Neuronal stem cell (in vitro differentiated cells): ENCODE measurements at places on chromosomes 7 and 10.

DNA sequence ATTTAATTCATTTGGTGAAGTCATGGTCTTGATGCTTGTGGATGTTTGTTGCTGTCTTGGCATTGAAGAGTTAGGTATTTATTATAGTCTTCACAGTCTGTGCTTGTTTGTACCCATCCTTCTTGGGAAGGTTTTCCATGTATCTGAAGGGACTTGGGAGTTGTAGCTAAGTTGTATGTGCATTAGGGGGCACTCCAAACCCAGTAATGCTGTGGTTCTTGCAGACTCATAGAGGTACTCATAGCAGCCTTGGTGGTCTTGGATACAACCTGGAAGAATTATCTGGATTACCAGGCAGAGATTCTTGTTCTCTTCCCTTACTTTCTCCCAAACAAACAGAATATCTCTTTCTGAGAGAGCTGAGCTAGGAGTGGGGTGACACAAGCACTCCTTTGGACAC is 93.2 kb downstream of the ADCYAP1R1 start:
- DNase-seq = no peak

- no peak for DNase-seq
These were observed 162.1 kb downstream of the NRG3 start for GRCh38 chr10:82037076-82037475.

GRCh38 chr7:7654964-7655715 is 14.6 kb downstream of the UMAD1 start:
- DNase-seq = no peak

- no peak for DNase-seq
These were observed 29.9 kb downstream of the POLL start for GRCh38 chr10:101558204-101558603.

- no peak for DNase-seq
These were observed 9.3 kb downstream of the LZTS2 start for GRCh38 chr10:101008823-101009423.

GRCh38 chr10:130363051-130363450 is 226.9 kb downstream of the GLRX3 start:
- no peak for DNase-seq

- DNase-seq = no peak
These were observed 20.8 kb upstream of the ZNF862 start for GRCh38 chr7:149817301-149817771.

DNA sequence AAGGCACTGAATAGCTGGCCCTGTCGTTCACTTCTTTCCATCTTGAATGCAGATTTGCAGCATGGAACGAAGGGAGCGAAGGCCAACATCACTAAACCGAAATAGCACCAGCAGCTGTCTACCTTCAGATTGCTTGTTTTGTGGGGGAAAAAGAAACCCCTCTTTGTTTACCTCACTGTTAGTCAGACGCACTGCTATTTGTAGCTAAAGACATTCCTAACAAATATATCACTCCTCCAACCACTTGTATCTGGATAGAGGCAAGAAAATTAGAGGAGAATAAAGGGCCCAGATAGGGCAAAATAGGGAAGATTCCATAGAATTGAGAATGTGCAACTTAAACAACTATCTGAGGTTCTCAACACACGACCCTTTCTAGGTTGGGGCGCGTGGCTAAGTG is 26.5 kb downstream of the ANK3 start:
- no peak for DNase-seq

GRCh38 chr7:123787220-123788007 is 38.6 kb upstream of the WASL start:
- no peak for DNase-seq

DNA sequence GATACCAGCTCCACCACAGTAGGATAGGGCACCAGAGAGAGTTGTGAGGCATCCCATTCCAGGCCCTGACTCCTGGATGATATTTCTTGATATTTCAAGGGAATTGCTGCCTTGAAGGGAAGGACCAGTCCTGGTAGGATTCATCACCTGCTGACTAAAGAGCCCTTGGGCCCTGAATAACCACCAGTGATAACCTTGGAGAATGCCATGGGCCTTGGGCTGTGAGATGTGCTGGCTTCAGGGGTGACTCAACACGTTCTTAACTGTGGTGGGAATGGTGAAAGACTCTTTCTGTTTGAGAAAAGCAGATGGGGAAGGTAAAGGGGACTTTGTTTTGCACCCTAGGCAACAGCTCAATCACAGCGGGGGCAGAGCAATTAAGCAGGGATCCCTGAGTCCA is 21.4 kb upstream of the ASZ1 start:
- DNase-seq = no peak

DNA sequence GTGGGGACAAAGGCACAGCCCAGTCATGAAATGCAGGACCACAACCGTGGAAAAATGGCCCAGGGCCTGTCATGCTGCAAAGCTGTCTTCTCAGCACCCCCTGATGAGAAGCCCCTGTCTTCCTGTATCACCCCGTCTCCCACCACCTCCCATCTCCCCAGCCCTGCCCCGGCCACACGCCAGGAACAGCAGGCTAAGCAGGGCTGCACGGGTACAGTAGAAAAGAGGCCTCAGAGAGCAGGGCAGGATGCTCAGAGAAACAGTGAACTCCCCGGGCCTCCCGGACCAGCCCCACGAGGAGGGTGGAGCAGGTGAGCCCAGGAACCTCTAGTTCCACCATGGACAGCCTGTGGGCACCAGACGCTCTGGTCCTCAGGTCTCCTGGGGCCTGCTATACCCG is 77.7 kb downstream of the FAM53B start:
- DNase-seq = no peak

- DNase-seq = no peak
These were observed 10.5 kb downstream of the CARD11 start for GRCh38 chr7:3033136-3033535.

DNA sequence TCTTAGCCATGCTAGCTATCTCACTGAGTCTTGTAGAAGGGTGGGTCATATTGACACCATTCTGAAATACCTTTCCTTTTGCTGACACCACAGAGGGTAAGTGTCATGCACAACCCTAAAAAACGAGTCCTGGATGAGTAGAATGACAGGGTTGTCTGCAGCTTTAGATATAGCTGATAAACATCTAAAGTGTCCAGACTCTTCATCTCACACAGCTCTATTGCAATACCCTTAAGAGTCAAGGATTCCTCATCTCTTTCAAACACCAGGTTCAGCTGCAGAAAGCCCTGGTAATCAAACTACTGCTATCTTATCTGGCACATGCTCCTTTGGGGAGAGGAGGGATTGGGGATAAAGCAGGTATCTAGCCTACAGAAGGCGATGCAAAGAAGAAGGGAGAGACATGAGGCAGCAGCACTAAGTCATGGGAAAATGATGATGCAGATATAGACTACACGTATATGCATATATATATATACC is 127.0 kb downstream of the ANK3 start:
- no peak for DNase-seq

DNA sequence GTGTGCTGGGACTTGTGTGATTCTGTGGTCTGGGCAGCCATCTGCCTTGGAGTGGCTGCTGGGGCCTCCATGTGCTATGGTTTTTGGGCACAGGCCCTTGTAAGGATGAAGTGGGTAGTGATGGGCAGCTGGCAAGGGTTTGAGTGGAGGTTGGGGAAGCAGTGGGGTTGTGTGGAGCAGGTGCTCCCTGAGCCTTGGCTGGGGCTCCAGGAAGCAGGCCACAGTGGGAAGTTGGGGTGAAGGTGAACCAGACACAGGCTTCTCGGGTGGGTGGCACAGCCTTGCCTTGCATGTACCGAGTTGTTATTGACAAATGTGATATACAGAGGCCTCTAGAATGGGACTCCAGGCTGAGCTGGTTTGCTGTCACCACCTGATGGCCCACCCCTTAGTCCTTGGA is 82.3 kb downstream of the ADCY1 start:
- DNase-seq = no peak

- DNase-seq = peak; percentile 88
These were observed at the start of gene RINT1 for GRCh38 chr7:105531792-105532671. TSS of gene RINT1 (plus strand) at chr7:105532201. CDS start at chr7:105532316, 115 bp downstream.

DNA sequence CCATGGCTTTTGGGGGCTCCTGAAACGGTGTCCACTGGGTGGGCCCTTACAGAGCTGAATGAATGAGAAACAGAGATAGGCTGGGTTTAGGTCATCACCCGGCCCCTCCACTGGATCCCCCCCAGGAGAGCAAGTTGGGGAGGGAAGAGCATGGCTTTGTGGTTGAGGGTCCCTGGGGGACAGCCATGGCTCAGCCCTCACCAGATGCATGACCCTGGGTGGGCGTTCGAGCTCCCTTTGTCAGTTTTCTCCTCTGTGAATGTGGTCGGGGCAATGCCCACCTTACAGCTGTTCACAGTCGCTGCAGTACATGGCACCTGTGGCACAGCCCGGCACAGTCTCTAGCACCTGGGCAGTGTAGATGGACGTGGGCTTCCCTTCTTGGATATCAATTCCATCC is 40.6 kb upstream of the CXCL12 start:
- DNase-seq = no peak

- DNase-seq = no peak
These were observed 11.2 kb downstream of the YKT6 start for GRCh38 chr7:44212018-44212417.

DNA sequence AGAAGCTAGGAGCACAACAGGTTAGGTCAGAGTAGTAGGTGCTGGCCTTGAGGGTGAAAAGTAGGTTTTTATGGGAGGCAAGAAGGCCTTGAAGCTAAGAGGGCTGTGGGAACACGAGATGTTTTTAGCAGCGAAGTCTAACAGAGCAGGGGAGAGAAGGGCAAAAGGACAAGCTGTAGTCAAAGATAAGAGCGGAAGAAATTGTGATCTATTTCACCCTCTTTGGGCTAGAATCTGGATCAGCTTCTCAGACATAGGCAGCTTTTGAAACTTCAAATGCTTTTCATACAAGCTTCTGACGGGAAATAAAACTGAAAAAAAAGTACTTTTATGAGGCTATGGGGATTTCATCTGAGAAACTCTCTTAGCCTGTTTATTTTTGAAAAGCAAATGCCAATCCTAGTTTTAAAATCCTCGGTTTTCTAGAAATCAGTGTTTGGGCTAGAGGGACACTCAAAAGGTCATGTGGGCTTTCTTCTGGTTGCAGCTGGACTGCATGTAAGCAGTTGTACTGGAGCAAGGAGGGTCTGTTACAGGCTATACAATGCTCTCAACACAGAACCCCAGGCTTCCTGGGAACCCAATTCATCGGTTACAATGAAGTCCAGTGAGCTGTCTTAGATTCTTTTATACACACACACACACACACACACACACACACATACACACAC is 83.6 kb downstream of the RNF216 start:
- DNase-seq = no peak

DNA sequence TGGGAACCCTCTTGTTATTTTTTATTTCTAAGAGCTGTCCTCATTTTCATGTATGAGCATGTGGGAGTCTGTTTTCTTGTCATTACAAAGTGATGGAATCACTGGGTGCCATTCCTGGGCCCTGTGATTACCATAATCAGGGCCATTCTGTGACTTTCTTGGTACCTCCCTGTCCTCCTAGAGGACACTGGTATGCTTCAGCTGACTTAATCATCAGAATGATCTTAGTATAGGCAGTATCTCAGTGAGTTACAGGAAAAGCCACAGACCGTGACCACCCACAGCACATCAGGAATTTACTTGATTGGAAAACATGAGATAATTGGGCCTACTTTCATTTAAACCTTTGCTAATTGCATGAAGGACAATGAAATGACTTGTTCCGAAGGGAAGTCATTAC is 7.2 kb downstream of the NOM1 start:
- DNase-seq = no peak

- no peak for DNase-seq
These were observed 58.5 kb downstream of the TRUB1 start for GRCh38 chr10:114996542-114996941.

DNA sequence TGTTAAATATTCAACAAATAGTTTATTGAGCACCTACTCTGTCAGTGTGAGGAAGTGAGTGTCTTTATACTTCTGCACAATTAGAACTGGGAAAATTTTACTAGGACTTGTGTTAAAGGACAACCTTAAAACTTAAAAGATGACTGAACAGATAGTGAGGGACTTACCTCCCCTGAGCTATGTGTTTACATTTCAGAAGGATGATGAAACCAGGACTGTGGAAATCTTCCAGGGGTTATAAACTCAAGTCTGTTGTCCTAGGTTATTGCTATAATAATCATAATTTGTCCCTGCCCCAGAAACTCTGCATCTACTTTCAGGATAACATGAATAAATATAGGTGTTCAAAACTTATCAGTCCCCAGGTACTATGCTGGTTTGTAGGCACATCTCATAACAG is 261.0 kb upstream of the MKLN1 start:
- DNase-seq = no peak

DNA sequence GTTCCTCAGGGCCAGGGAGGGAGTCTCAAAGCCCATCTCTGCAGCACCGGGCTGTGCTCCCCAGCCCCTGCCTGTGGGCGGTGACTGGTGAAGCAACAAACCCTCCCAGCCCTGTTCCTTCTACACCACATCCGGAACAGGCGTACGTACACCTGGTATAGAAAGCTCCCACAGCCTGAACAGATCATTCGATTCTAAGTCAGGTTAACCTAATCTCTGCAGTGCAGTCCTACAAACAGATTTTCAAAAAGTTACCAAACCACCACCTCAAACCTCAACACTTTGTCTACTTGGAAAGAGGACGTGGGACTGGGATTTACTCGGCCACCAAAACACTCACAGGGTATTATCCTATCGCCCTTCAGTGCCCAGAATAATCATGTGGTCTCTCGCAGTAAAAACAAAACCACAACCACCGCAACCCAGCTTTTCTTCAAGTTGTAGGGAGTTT is 238.4 kb downstream of the DIP2C start:
- DNase-seq = no peak

- no peak for DNase-seq
These were observed 1439.9 kb upstream of the CELF2 start for GRCh38 chr10:9577746-9578145.

DNA sequence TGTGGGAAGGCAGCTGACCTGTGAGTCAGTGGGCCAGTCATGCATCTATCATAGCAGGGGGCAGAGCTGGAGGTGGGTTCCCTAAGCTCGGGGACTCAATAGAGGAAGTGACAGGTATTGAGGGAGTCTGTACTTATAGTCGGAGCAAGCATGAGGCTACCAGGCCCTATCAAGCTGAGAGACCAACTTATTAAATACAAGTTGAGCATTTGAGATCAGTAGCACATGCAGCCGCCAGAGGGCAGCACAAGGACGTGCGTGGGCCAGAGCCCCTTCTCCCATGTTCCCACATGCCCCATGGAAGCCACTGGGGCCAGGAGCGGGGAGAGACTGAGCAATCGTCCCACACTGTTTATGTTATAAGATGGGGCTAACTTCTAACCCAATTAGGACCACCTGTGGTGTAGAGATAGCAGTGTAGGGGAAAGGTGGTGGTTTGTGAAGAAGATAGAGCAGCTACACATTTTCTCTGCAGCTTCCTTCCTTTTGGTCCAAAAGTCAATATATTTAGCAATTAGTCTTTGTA is 13.0 kb upstream of the STK31 start:
- peak; percentile 46 for DNase-seq

DNA sequence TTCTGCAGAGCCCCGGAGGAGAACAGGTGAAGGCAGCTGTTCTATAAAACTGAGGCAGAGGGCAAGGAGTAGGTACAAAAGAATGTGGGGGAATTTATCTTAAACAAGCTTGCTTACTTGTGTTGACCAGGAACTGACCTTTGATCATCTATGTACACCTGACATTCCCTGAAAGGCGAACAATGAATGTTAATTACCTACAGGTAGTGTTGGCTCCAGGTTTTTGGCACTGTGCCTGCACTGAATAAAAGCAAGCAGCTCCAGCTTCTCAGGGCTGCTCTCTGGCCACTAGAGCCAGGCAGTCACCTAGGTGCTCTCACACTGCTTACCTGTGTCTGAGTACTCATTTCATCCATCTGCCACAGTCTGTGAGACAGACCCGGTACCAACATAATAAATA is 87.0 kb downstream of the RAPGEF5 start:
- DNase-seq = no peak
